ENCODE measurements at places on chromosomes 4 and X.

DNA sequence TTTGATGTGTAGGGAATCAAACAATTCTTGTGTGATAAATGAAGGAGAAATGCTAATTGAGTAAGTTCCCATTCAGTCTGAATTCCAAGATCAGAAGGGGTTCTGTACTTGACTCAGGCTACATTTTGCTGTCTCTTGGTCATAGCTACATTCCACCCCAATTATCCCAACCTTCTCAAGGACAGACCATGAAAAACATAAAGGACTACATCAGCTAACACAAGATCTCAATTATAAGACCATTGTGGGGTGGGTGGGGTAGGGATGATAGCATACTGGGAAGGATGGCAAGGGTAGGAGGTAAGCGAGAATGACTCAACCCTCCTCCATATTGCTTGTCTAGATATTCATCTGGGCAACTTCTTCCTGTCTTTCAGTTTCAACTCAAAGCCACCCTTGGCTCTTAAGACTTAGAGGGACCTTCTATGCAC lies 87.4 kb upstream of the ETNPPL start:
- DNase-seq, result no peak

- no peak for DNase-seq
These were observed 308.3 kb downstream of the DCHS2 start for GRCh38 chr4:154183264-154183663.

DNA sequence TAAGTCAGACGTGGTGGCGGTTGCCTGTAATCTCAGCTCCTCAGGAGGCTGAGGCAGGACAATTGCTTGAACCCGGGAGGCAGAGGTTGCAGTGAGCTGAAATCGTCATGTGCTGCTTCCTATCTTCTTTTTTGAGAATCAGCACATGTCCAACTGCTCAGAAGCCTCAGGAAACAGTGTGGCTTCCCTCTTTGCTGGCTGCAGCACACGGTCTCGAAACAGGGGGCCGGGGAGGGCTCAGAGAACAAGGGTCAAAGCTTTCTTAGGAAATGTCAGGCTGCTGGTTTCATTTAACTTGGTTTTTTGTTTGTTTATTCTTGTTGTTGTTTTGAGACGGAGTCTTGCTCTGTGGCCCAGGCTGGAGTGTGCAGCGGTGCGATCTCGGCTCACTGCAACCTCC lies 31.3 kb downstream of the CRLF2 start:
- no peak for DNase-seq

- DNase-seq, result no peak
These were observed 118.5 kb downstream of the PLS3 start for GRCh38 chrX:115679460-115679859.

- DNase-seq, result no peak
These were observed 19.7 kb downstream of the KIT start for GRCh38 chr4:54677416-54677815.

DNA sequence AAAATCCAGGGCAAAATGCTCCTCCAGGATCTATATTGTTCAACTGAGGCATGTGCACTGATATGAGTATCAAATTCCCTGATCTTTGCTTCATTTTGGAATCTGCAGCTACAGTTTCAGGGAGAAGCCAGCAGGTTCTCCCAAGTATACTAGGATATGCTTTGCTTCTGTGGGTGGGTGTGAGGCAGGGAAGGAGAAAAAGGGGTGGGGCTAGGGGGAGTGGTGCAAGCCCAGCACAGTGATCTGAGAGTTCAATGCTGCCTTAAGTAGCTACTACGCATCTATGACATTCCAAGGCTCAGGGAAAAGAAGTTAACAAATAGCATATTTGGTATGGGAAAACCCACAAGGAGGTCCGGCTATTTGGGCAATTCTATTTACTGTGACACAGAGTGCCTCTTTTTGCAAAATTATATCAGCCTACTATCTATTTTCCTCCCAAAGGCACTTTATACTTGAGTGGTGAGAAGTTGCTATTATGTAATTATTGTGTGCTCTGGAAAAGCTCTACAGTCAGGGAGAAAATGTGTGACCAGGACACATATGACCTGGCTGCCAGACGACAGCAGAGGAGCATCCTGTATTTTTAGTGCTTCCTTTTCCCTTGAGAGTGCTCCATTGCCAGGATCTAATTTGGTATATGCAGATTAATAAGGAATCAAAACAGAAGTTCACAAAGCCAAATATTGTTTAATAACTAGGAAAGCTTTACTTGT lies 162.0 kb downstream of the RNF150 start:
- DNase-seq, result no peak

DNA sequence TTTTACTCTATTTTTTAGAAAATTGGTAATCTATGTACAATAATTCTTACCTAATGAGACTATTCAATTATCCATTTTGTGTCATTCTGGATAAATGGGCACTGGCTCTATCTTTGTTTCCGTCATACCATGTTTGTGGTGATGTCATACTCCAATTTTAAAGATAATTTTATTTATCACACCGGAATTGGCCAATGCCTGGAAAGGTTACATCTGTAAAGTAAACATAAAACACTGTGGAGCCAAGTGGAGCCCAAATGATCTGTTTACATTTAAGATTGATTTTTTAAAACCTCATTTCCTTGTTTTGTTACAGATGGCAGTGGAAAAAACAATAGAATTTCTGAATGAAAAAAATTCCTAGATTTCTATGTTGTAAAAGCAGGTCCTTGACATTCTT lies 120.2 kb upstream of the GPRIN3 start:
- DNase-seq, result no peak

DNA sequence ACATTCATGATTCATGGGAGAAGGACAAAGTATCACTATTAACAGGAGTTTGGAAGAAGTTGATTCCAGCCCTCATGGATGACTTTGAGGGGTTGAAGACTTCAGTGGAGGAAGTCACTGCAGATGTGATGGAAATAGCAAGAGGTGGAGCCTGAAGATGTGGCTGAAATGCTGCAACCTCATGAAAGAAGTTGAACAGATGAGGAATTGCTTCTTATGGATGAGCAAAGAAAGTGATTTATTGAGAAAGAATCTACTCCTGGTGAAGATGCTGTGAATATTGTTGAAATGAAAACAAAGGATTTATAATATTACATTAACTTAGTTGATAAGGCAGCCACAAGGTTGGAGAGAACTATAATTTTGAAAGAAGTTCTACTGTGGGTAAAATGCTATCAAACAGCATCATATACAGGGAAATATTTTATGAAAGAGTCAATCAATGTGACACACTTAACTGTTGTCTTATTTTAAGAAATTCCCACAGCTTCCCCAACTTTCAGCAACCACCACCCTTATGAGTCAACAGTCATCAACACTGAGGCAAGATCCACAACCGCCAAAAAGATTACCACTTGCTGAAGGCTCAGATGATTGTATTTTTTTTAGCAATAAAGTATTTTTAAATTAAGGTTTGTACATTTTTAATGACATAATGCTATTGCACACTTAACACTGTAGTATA lies 302.6 kb downstream of the CBLL2 start:
- no peak for DNase-seq

- DNase-seq, result no peak
These were observed 51.7 kb downstream of the GASK1B start for GRCh38 chr4:158121161-158121579.

DNA sequence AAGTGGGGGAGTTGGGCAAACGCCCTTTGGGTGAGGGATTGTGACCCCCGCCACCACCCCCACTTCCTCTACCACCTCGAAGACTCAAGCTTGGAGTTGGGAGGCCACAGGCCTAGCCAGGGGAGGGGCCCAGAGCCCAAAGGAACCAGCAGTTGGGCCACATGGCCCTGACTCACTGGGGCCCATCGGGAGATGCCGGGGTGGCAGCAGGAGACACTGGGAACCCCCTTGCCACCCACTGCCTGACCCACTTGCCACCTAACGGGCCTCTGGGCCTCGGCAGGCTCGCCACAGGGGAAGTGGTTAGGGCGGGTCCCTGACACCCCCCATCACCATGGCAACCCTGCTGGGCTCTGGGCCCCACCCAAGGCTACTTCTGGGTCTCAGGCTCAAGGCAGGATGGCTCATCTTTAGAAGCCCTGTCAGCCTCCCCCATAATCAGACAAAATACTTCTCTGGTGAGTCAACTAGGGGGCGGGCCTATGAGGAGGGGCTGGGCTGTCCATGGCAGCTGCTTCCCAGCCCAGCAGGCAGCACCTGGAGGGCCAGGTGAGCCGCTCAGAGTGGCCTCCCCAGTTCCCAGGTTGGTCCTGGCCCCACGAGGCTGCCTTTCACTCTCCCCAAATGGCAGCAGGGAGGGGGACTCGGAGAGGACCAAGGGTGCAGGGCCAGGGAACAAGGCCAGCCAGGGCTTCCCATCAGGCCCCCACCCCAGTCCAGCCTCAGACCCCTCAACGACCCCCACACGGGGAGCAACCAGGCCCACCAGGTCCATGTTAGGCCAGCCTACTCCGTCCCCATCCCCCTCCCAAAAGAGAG lies 5.6 kb downstream of the FLNA start:
- peak; percentile 85 for DNase-seq

DNA sequence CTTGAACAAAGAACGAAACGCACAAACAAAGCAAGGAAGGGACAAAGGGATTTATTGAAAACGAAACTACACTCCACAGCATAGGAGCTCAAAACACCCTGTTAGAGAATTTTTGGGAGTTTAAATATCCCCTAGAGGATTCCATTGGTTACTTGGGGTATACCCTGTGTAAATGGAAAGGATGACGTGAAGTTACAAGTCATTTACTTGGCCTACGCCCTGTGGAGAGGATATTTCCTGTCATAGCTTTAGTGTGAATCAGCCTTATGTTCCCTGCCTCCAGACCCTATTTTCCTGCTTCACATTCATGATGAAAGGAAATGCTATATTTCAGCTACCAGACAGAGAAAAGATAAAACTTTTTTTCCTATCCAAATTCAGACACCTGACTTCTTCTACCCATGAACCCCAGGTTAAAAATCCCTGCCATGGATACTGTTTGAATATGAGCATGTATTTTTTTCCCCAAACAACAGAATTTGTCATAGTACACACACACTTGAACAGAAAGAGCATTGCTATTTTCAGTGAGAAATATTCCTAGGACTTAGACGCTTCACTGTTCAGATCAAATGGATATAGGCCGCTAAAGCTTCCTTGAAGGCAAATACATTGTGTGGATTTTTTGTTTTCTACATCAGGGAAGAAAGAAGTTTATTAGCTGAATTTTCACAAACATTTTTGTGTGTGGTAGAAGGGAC lies 20.4 kb downstream of the PIN4 start:
- no peak for DNase-seq

GRCh38 chr4:56727150-56727549 lies 46.1 kb upstream of the HOPX start:
- DNase-seq, result no peak

DNA sequence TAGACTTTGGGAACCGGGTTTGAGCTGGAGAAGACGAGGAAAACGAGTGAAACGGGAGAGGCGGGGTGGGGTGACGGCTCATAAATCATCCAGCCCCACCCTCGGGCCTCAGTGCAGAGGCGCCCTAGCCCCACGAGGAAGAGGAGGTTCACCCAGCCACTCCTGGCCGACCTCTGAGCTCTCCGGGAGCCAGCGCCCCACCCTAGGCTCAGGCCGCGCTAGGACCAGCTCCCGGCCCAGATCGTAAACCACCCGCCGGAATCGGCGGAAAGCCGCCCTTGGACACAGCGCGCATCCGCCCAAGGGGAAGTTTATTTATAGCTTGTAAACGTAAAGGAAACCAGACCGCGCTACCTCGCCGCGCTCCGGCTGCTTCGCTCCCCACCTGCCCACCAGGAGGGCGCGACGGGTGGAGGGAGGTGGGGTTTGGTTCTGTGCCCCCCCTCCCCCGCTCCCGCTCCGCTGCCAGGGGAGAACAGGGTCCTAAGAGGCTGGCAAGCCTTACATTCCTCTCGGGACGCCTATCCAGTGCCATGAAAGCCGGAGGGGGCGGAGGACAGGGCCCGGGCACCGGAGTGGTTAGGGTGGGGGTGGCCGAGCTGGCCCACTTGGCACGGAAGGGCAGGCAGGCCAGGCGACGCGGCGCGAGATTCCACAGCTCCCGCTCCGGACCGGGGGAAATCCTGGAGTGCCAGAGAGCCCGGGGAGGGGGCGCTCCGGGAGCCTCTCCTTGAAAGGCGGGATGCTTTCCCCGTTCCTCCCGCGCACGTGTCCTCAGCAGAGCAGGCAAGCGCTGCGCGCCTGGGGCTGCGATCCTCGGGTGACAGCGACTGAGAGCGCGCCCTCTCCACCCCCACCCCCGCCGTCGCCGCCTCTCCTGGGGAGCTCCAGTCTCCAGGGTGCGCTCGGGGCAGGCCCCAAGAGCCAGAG lies 84.2 kb downstream of the BCOR start:
- DNase-seq, result no peak

GRCh38 chr4:6779667-6780565 lies 2.6 kb upstream of the KIAA0232 start:
- no peak for DNase-seq

DNA sequence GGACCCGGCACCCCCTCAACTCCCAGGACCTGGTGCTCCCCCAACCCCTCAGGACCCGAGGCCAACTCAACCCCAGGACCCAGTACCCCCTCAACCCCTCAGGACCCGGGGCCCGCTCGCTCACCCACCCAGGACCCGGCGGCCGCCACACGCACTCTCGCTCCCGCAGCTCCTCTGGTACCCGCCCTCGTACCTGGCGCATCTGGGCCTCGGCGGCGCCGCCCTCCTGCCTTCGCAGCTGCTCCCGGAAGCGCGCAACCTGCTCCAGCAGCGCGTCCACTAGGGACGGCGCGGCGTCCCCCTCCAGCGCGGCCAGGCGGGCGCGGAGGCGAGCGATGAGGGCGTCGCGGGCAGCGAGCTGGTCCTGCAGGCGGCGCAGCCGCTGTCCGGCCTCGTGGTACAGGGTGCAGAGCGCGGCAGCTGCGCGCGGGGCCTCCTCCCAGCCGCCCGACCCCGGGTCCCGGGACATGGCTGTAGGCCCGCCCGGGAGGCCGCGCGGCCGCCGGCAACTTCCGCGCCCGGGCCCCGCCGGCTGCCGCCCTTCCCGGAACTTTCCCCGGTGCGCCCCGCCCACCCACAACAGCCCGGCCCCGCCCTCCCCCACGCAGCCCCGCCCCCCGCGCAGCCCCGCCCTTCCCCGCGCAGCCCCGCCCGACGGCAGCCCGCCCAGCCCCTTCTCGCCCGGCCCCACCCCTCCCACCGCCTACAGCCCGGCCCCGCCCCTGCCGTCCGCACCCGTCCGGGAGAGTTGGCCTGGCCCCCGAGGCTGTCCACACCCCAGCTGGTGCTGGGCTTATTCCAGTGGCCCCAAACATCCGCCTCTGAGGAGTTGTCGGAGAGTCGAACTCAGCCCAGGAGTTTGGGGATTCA lies at the start of gene TNIP2:
TNIP2 (minus strand) TSS at position 516 of the 870 bp plus-strand sequence; CDS start at position 469, 47 bp downstream.
- peak; percentile 63 for DNase-seq
